Gastrocnemius medialis (tissue), 4 donors: ENCODE measurements at places on chromosomes 3 and 15. TPM values are rescaled to one million over a fixed set of nuclear protein-coding genes. Genes with fewer than 3 reads are reported as not detected.

GRCh38 chr3:6396631-6397030 is 464.3 kb upstream of the GRM7 start:
- DNase-seq = no peak

DNA sequence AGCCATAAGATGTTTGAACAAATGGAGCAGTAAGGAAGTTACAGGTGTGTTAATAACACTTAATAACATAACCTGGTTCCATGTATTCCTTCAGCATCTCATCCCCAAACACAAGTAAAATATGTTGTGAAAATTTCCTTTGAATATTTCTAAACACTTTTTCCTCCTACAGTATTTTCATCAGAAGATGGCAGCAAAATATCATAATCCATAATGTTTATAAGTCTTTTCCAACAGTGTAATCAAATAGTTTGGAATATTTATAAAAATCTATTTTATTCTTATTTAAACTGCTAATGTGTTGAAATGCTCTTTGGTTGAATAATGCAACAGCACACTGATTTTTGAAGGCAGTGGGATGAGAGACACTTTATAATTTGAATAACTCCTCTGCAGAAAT is 1020.5 kb downstream of the OTOL1 start:
- no peak for DNase-seq

GRCh38 chr3:80788914-80789313 is 972.5 kb downstream of the GBE1 start:
- no peak for DNase-seq

- no peak for DNase-seq
These were observed 63.7 kb upstream of the PRR23C start for GRCh38 chr3:139108253-139108969.

DNA sequence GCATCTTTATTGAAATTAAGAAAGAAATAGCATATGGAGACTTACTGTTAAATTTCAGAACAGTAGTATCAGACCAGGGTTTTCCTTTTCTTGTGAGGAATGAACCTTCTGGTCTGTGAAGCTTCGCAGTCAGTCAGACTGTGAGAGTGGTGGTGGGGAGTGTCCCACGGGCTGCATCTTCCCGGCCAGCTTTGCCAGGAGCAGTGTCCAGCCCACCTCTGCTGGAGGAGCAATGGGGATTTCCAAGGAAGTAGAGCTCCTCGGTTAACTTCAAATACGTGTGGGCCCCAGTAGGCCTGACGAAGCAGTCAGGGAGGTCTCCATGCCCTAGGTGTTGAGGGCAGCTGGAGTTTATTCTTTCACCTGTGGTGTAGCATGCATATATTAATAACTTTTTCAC is 40.9 kb upstream of the FBXL22 start:
- DNase-seq = no peak

DNA sequence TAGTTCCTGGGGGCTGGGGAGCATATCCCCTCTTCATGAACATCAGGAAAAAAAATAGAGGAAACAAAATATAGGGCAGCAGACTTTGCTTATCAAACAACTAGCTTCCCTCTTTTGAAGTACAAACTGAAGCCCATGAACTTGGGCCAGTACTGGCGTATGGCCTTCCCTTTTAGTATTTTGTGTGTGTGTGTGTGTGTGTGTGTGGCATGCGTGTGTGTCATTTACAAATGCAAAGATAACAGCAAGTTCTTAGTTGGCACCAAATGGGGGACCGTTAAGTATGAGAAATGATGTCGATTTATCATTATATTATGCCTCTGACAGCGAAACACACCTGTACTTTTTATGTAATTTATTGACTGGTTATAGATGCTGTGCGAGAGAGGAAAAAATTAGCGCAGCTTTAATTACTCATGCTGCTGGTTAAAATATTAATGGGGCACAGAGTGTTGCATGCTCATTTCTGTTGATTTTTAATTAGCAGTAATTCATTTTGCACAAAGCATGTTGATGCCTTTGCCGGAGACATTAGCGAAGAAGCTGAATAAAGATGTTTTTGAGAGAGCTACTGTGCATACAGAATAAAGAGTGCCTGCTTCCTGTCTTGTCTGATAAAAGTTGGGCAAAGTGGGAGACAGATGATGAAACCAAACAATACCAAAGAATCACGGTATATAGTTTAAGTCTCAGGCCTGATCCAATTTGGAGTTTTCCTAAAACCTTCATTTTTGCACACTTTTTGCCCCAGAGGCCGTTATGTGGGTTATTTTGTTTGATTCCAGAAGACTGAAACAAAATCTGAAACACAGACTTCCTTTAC is 297.1 kb downstream of the SATB1 start:
- DNase-seq = no peak

DNA sequence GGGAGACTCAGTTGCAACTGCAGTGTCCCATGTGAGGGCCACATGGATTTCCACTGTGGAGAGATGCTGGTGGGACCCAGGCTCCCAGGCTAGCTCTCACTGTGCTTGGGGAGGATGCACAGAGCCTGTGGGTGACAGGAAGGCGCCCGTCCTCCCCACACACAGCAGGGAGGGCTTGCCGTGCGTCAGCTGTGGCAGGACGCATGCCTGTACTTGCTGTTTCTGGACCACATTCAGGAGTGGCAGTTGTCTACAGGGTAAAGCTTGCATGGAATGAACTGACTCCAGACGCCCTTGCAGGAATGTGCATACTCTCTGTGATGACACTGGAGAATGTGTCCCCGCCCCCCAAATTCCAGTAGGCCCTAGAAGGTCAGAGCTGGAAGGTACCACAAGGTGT is 63.8 kb upstream of the SNRPA1 start:
- no peak for DNase-seq

DNA sequence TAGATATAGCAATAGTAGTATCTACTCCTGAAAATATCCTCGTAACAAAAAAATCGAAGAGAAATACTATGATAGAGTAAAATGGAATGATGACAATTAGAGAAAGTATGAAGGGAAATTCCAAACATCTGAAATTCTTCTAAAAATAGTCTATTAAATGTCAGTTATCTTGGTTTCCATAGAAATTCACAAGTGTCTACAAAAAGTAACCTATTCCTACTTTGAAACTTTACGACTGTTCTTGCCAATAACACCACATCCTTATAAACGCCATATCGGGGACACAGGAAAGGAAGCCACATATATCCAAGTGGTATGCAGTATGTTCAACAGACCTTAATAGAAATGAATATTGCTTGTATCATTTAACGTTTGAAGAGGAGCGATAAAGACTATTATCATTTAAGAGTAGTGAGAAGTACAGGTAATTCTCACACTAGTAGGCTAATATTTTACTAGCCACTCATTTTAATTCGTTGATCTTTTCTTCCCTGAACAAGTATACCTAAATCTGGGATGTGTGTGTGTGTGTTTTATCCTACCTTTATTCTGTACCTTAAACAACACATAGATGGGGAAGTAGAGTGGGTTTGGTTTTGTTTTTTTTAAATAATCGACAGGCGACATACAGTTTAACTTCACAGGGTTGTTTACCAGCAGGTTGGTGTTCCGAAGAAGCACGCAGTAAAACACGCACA is 1.2 kb downstream of the GPR176 start:
- DNase-seq = no peak

DNA sequence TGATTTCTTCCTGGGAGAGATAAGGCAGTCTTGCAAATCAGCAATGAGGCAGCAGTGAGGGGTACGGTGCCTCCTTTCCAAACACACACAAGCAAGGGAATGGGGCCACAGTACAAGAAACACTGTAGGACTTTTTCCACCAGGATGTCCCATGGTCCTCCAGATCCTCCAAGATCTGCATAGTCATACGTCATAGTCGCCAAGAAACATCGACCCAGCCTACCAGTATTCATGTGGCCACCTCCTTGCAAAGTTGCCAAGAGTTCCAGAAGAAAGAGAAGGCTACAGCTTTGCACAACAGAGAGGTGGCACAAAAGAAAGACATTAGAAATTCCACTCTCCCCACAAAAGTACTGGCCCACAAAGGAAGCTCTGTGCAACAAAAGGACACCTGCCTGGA is 257.9 kb downstream of the CTNNB1 start:
- no peak for DNase-seq

- DNase-seq = no peak
These were observed 151.2 kb downstream of the OPA1 start for GRCh38 chr3:193744048-193744821.

DNA sequence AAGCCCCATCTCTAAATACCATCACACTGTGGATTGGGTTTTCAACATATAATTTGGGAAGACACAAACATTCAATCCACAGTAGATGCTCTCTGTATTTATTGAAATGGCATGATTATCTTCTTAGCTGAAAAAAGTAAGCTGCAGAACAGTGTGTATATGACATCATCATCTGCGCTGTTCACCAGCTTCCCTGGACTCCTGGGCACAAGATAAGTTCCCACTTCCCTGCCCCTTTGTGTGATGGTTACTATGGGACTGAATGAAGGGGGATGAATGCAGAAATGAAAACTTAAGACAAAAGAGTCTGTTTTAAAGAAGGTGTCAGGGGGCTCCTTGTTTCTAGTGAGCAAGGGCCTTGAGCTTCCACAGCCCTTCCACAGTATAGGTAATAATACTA is 20.0 kb upstream of the GPD1L start:
- no peak for DNase-seq

Gene MRPL47
- total RNA-seq = 74.0 TPM

Gene ARPIN
- total RNA-seq = 6.6 TPM

Gene VEPH1
- not detected for total RNA-seq

Gene STAG1
- total RNA-seq = 22.2 TPM
